ENCODE measurements at places on chromosomes 12 and 14. TPM values are rescaled to one million over a fixed set of nuclear protein-coding genes. Genes with fewer than 3 reads are reported as not detected.
A peak's percentile ranks its signal among the peaks of the same experiment; 100 is the strongest.

GRCh38 chr12:76544601-76545261, 14.8 kb downstream of the OSBPL8 start:
- no peak overlapping the region for H3K4me3 ChIP-seq
- H3K27me3 ChIP-seq = no peaks in the 10 kb centered on the region
- DNase-seq = no peak
- H3K4me1 ChIP-seq = peaks cover 35% of the 10 kb centered on the region
- no peak overlapping the region for H3K27ac ChIP-seq

The FGF23 gene
- not detected for total RNA-seq

GRCh38 chr14:92655419-92656201, 92.8 kb downstream of the LGMN start:
- no peak overlapping the region for H3K4me3 ChIP-seq
- H3K36me3 ChIP-seq = no peaks in the 10 kb centered on the region
- no peak for DNase-seq
- no peaks in the 10 kb centered on the region for H3K27me3 ChIP-seq
- no peaks in the 10 kb centered on the region for H3K4me1 ChIP-seq

DNA sequence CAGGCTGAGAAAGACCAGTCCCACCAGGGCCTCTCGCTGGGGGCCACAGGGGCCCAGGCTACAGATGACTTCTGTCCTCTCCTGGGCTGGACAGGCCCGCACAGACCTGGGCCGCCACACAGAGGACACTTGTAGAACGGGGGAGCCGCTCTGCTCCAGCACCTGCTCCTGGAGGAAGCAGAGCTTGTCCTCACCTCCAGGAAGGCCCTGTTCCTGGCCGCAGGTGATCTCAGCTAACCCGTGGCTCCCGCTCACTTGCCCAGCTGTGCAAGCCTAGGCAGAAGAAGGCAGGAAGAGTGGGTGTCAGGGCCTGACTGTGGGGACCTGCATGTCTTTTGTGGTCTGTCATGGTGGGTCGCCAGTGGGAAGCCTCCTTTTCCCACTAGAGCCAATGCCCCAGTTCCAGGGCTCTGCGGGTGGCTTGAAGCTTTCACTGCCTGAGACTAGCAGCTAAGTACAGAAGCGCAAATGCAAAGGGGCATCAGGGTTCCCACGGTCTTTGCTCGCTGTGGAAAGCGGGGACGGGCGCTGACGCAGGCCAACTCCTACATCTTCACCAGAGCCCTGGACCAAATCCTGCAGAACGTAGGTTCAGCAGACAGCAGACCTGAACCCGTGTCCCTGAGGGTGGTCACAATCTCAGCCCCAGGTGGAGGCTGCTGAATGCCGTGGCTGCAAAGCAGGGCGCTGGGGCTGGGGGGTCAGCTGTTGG, 8.8 kb upstream of the CEP170B start:
- no peaks in the 10 kb centered on the region for H3K36me3 ChIP-seq
- H3K4me1 ChIP-seq = peaks cover 10% of the 10 kb centered on the region
- no peak for DNase-seq
- no peak overlapping the region for H3K27ac ChIP-seq
- H3K4me3 ChIP-seq = no peak overlapping the region
- H3K27me3 ChIP-seq = no peaks in the 10 kb centered on the region

GRCh38 chr12:110093631-110094311, 30.4 kb upstream of the IFT81 start:
- H3K4me1 ChIP-seq = no peaks in the 10 kb centered on the region
- H3K4me3 ChIP-seq = no peak overlapping the region
- no peaks in the 10 kb centered on the region for H3K36me3 ChIP-seq
- H3K27me3 ChIP-seq = no peaks in the 10 kb centered on the region
- no peak for DNase-seq

GRCh38 chr12:71896205-71896882, 42.3 kb upstream of the TPH2 start:
- peak overlapping the region; percentile 58 for H3K4me3 ChIP-seq
- H3K36me3 ChIP-seq = peaks cover 63% of the 10 kb centered on the region
- H3K4me1 ChIP-seq = peaks cover 46% of the 10 kb centered on the region
- DNase-seq = peak; percentile 73
- H3K27ac ChIP-seq = peak overlapping the region; percentile 88

DNA sequence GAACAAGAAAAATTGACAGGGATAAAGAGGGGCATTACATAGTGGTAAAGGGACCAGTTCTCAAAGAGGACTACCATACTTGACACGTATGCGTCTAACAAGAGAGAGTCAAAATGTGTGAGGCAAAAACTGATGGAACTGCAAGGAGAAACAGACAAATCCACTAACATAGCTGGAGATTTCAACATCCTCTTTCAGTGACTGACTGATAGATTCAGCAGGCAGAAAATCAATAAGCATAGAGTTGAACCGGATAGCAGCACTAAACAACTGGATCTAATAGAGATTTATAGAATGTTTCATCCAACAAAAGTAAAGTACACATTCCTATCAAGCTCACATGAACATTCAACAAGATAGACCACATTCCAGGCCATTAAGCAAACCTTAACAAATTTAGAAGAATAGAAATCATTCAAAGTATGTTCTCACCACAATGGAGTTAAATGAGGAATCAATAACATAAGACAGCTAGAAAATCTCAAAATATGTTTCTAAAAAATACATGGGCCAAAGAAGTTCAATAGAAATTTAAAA, 16.1 kb upstream of the CRACR2A start:
- DNase-seq = no peak
- H3K4me3 ChIP-seq = no peak overlapping the region
- no peak overlapping the region for H3K27ac ChIP-seq
- peaks cover 24% of the 10 kb centered on the region for H3K27me3 ChIP-seq

The EML1 gene
- 39.5 TPM for total RNA-seq

Measured in A673 (cell line).